ENCODE measurements at places on chromosomes 12 and 14.

- no peak for DNase-seq
Observed at GRCh38 chr14:29616922-29617321, 310.7 kb downstream of the PRKD1 start.

DNA sequence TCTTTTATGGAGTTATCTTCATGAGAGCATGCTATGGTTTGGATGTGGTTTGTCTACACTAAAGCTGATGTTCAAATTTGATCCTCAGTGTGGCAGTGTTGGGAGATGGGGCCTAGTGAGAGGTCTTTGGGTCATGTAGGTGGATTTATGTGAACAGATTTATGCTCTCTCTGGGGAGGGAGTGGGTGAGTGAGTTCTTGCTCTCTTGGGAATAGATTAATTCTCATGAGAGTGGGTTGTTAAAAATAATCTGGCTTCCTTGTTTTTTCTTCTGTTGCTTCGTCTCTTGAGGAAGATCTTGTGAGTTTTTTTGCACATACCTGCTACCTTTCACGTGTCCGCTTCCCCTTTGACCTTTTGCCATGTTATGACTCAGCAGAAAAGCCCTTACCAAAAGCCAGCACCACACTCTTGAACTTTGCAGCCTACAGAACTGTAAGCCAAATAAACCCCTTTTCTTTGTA is 20.5 kb downstream of the DERA start:
- no peak for DNase-seq

DNA sequence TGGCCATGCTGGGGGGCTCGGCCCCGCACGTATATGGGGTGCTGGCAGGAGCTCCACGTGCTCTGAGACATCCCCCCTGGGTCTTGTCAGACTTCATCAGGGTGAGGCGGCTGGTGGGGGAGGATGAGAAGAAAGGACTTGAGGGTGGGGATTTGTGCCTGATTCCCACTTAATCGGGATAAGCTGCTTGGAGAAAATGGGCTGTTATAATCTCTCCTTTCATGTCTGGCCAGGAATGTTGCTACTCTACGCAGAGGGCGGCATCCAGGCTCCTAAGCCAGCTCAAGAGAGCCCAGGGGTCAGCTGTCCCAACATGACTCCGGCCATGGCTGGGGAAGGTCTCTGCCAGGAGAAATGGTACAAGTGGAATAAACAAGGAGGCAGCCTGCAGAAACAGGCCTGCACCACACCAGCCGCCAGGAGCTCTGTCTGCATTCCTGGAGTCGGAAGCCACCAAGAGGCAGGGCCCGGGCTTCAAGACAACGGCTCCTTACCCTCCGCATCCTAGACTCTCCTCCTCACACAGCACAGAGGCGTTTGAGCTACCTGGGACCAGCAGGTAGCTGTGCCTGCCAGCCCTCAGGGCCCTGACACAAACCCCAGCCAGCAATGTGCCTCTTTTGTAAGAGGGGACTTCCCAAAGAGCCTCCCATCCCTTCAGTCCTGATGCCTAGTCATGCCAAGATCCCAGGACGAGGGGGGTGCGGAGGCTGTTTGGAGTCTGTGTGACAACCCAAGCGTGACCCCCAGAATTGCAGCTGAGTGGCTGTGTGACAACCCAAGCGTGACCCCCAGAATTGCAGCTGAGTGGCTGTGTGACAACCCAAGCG is 195.8 kb upstream of the DIO3 start:
- no peak for DNase-seq

DNA sequence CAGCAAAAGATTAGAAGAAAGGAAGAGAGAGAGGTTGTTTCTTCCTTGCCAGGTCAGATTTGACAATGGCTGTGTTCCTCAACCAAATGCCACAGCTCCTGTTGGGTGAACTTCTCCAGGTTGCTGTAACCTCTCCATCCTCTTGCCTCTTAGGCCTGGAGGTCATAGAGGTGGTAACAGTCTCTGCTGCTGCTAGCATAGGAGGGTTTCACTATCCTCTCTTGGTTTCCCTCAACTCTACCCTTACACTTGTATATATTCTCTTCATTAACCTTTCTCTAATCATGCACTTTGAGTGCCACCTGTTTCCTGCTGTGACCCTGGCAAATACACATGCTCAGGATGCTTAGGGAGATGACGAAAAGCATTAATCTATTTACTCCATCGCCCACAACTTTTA is 67.7 kb upstream of the HIF1A start:
- no peak for DNase-seq

DNA sequence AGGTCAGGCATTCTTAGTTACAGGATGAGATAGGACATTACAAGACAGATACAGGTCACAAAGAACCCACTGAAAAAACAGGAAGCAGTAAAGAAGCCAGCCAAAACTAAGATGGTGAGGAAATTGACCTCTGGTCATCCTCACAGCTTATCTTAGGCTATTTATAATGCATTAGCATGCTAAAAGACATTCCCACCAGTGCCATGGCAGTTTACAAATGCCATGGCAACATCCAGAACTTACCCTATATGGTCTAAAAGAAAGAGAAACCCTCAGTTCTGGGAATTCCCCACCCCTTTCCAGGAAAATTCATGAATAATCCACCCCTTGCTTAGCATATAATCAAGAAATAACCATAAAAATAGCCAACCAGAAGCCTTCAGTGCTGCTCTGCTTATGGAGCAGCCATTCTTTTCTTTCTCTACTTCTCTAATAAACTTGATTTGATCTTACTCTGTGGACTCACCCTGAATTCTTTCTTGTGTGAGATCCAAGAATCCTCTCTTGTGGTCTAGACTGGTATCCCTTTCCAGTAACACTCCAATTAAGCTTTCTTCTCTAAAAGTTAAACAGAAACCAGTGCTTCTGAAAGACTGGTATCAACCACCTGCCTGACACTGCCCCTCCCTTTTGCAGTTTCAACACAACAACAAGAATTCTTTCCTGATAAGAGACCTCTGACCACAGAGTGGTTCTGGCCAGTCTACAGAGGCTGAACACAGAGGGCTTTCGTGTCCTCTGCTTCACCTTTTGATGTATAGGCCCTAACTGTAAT is 86.9 kb downstream of the BCAT1 start:
- DNase-seq = no peak

GRCh38 chr12:15522574-15523187 is 200.4 kb downstream of the PTPRO start:
- DNase-seq = no peak

DNA sequence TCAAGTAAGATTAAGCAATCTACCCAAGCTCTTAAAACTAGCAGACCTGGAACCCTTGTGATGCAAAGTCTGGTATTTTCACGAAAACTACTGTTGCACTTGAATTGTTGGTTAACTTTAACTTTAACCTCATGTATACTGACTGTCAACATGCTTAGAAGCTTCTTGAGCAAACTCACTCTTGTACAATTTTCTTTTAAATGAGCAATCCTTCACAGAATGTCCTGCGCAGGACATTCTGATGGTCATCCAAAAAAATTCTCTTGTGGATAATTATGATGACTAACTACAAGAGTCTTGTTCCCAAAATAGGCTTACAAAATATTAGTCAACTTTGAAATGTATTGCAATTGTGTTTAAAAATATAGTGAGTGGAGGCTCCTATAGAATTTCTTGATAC is 54.0 kb upstream of the PDE3A start:
- DNase-seq = no peak

GRCh38 chr12:6361834-6362233 is 13.5 kb downstream of the SCNN1A start:
- DNase-seq = no peak

DNA sequence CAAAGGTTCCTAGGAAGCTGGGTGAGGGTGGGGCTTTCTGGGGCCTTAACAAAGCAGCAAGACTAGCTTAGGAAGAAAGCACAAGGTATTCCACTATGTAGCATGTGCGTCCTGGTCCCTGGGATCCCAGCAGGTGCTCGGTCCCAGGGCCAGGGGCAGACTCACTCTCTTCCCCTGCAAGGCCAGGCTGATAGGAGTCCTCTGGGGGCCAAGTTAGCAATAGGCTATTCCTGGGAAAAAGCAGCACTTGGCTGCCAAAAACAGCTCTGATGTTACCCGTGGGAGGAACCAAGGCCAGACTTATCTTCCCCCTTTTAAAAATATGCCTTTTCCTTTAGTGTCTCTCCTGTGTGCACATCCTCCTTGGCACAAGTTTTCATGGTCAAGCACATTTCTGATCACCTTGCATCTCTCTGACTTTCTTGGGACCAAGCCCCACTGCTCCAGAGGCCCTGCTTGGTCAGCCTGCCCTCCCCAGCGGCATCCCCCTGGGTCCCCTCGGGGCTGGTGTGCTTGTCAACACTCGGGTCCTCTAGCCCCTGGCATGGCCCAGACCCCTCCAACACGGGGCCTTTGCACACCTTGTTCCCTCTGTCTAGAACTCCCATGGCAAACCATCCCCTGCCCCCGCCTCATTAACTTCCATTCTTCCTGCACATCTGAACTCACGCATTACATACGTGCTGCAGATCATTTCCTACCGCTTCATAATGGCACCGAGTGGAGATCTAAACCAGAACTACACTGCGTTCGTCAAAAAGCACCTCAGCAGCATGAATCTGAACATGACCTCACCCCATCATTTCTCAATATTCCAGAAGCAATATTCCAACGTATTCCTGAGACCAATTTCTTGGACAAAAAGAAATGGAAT is 21.9 kb downstream of the CCDC92 start:
- no peak for DNase-seq

DNA sequence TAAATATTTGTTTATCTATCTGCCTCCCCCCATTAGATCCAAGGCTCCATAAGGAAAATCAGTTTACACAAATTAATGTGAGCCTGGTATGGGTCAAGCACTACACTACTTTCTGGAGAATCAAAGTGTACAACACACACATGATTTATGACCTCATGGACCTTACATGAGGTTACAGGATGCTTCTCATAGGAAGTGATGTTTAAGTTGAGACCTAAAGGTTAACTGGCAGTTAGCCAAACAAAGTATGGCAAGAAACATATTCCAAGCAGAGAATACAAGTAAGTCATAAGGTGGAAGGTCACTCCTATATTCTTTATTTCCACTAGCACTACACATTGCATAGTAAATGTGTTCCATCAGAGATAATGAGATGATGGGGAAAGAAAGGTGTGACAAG is 39.2 kb downstream of the OSBPL8 start:
- DNase-seq = no peak

DNA sequence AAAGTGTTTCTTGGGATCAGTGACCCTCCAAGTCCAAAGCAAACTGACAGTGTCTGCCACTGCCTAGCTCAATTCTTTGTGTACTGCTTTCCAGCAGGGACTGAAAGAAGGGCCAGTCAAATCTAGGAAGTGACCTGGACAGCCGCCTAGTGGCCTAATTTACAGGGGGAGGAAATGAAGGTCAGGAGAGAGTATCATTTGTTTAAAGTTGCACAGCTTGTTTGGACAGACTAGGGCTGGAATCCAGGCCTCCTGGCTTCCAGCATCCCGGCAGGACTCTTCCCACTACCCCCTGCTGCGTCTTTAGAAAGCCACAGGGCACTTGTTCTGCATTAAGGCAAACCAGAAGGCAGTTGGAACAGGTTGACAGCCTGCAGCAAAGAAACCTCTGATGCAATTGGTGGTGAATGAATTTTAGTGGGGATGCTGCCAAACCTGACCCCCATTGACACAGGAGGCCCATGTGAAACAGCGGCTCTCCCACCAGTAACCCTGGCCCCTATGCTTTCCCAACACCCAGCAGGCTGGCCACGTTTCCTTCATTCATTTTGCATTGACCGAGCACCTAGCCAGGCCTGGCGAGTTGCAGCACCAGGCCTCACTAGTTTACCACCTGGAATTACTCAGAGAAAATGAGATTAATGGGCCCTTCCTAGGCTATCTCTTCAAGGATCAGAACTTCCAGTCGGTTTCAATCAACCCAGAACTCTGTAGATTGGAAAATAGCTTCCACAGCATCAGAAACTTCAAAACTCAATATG is 28.2 kb downstream of the GALNT16 start:
- DNase-seq = no peak

GRCh38 chr12:54126696-54127537 is 61.9 kb downstream of the SMUG1 start:
- no peak for DNase-seq

- DNase-seq = no peak
Observed at GRCh38 chr12:18811273-18811672, 73.4 kb downstream of the CAPZA3 start.

DNA sequence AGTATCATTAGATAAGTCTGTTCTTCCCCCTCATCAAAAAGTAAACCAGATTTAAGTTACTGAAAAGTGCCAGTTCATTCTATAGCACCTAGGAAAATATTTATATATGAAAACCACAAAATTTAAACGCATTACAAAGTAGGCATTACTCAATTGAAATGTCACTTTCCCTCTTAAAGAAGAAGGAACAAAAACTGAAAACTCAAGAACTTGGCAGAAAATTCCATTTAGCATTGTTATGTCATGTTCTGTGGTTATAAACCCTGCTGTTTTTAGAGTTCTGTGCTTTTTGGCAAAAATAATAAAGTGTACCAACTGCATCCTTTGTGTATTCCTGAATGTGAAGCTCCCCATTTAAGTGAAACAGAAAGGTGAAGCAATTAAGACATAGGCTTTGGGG is 3.6 kb downstream of the FGD4 start:
- no peak for DNase-seq

DNA sequence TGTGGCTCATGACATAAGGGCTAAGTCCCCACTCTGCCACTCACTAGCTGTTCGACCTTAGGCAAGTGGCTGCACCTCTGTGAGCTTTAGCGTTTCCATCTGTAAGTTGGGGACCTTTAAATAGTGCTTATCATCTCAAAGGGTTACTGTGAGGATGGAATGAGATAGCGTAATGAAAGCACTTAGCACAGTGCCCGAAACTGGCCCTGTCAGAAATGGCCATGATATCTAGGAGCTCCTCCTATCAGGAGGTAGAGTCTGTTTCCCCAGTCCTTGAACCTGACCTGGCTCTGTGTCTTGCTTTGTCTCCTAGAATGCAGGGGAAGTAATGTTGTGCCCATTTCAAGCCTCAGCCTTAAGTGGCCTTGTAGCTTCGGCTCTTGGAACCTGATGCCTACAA is 211.0 kb downstream of the RBM19 start:
- DNase-seq = no peak

GRCh38 chr14:91890291-91890749 is 23.0 kb upstream of the TC2N start:
- no peak for DNase-seq

DNA sequence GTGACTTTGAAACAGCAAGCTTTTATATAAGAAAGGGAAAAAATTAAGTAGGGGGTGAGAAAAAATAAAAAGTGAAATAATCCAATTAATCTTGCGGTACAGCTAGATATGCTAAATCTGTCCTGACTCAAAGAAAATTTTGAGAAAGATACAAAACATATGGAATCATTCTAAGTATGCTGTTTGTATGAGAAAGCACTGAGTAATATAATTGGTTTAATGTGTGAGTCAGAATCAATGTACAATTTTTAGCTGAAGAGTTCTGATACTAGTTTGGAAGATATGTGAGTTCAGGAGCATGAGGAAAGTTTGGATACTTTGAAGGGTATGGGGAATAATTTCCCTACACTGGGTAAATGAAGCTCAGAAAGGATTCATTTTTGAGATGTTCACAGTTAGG is 190.9 kb upstream of the RASSF8 start:
- DNase-seq = no peak
